ENCODE measurements at places on chromosomes 6 and 20. TPM values are rescaled to one million over a fixed set of nuclear protein-coding genes. Genes with fewer than 3 reads are reported as not detected.
A peak's percentile ranks its signal among the peaks of the same experiment; 100 is the strongest.

DNA sequence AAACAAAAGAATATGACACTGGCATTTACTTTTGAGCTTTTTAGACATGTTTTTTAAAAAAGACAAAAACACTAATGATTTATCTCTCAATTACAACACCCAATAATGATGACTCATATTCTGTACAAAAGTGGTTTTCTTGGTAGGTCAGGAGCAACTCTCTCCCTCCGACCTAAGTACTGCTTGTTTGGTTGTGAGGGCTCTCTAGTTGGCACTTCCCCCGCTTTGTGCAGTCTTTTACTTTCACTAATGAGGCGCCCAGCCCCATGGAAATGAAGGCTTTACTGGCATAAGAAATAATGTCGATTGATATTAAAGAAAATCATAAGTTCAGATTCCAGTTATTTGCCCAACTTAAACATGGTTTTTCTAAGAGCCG lies 1.3 kb downstream of the KPNA5 start:
- DNase-seq = no peak

DNA sequence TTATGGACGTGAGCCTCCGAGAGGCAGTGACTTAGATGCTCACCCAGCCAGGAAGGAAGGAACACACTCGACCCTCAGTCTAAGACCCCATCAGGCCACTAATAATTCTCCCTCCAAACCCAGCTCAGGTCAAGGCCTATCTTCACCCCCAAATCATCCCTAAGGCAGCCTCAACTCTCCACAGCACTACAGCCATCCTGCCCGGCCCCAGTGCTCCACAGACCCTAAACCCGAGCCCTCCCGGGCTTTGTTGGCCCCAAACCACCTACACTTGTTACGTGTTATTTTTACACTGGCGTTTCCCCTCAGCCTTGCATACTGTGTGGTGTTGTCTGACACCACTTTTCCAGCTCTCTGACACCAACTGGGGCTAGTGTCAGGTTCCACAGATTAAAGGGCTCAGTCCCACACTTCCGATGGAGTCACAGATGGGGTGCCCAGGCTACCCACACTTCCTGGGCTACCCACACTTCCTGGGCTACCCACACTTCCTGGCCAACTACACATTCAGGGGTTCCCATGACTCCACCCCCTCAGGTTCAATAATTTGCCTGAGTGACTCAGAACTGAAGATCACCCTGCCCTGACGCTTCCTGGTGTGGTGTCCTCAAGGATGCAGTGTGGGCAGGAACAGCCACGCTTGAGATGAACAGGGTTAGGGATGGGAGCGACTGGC lies 25.3 kb downstream of the RBCK1 start:
- DNase-seq = no peak

GRCh38 chr6:29865631-29866030 lies 38.0 kb downstream of the HLA-G start:
- DNase-seq = no peak

- peak; percentile 68 for DNase-seq
Observed at GRCh38 chr6:111804627-111805235, 68.5 kb downstream of the FYN start.

DNA sequence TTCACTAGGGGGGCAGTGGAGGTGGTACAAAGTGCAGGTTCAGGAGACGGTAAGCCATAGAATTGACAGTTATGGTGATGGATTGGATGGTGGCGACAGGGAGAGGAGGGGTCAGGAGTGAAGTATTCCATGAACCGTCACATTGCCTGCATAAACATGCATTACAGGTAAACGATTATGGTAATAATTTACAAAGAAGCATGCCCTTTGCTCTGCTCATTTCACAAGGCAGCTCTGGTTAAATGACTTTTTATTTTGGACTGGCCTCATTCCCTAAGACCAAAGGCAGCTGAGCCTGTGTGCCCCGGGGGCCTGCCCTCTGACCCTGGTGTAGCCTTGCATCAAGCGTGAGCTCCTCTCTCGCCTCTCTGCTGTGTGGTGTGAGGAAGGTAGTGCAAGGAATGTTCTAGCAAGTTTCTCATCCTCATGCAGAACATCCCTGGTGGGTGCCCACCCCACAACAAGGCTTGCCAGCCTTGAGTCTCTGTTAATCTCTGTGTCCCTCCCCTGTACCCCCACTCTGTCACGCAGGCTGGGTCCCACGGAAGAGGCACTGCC lies 59.0 kb downstream of the PPP1R14C start:
- no peak for DNase-seq

- DNase-seq = no peak
Observed at GRCh38 chr6:56324396-56324795, 77.0 kb upstream of the COL21A1 start.

The UBD gene
- 9.2 TPM for total RNA-seq

The ZNF334 gene
- total RNA-seq = 0.73 TPM

The PLN gene
- not detected for total RNA-seq

The KIZ gene
- total RNA-seq = 3.6 TPM

The MROH8 gene
- total RNA-seq = 3.5 TPM

The REPS1 gene
- 32.1 TPM for total RNA-seq

The C6orf58 gene
- total RNA-seq = not detected
